ENCODE measurements at places on chromosomes 2 and 18. TPM values are rescaled to one million over a fixed set of nuclear protein-coding genes. Genes with fewer than 3 reads are reported as not detected.
A peak's percentile ranks its signal among the peaks of the same experiment; 100 is the strongest.

Gene ABCB11
- total RNA-seq, result 0.03 TPM

Gene FASTKD1
- total RNA-seq, result 65.2 TPM

Gene TRPM8
- total RNA-seq, result 0.73 TPM

Gene COL4A3
- total RNA-seq, result 1.6 TPM

Gene NYAP2
- 0.05 TPM for total RNA-seq

Gene OTX1
- total RNA-seq, result not detected

DNA sequence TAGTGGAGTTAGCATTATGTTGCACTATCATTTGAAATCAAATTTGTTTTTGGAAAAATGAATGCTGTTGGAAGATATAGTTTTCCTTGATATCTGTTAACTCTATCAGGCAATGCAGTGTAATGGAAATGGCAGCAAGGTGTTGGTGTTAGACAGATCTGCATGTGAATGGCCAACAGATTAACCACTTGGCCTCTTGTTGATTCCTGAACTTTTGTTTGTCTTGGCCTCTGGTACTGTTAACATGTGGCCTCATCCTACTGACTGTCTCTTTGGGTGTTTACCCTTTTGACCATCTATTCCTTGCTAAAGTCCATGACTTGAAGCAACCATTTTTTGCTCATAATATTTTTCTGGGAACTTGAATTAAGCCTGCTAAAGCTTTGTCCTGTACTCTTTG lies 110.2 kb upstream of the CDH2 start:
- no peak for DNase-seq

GRCh38 chr2:6394276-6394675 lies 471.4 kb downstream of the CMPK2 start:
- no peak for DNase-seq

GRCh38 chr2:219626540-219626939 lies 890 bp upstream of the SLC4A3 start:
- no peak for DNase-seq

- peak; percentile 78 for DNase-seq
Observed at GRCh38 chr2:171522788-171523087, 464 bp downstream of the CYBRD1 start.

DNA sequence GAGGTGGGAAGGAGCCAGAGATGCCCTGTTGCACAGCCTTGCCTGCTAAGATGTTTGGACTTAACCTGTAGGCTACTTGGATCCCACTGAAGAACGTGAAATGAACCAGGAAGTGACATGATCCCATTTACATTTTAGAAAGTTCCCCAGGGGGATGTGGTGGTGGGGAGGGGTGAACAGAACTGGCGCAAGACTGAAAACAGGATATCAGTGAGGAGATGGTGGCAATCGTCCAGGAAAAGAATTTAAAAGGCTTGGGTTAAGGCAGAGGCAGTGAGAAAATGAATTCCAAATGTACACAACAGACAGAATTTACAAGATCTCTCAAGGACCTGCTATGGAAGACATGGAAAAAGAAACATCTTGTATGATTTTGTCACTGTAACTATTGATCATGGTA lies 42.3 kb downstream of the SULT1C2 start:
- no peak for DNase-seq

- no peak for DNase-seq
Observed at GRCh38 chr2:161754379-161754778, 130.2 kb downstream of the SLC4A10 start.

- no peak for DNase-seq
Observed at GRCh38 chr2:222423632-222424275, 589 bp upstream of the SGPP2 start.

GRCh38 chr2:127671557-127672302 lies 3.6 kb downstream of the LIMS2 start:
- no peak for DNase-seq

GRCh38 chr2:109287413-109287812 lies 158.4 kb downstream of the SH3RF3 start:
- no peak for DNase-seq

DNA sequence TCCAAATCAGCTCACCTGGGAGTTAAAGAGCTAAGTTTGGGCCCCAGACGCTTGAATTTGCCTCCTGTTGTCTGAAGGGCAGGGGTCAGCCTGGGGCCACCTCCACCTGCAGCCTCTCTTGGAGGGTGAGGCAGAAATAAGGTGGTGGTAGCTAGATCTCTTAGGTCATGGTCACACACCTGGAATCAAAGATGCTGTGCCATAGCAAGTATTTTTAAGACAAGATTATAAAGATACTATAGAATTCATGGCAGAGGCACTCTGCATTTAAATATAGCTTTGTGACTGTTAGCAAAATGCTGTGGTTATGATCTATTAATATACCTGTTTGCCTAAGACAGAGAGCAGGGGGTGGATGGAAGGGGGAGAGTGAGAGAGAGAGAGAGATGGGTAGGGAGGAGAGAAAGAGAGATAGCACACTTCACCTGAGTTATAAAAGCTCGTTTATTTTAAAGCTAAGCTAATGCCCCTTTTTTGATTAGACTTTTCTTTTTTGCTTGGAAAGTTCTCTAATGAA lies 242.7 kb downstream of the TMEM182 start:
- DNase-seq, result no peak
